ENCODE measurements at places on chromosomes 7 and 10. TPM values are rescaled to one million over a fixed set of nuclear protein-coding genes. Genes with fewer than 3 reads are reported as not detected.

Gene MPP7
- 8.6 TPM for polyA plus RNA-seq

Gene SPDYE8
- polyA plus RNA-seq: 0.92 TPM

Gene SLC13A4
- 1.6 TPM for polyA plus RNA-seq

Gene AKR1C8
- polyA plus RNA-seq: 0.16 TPM

Gene XRCC2
- polyA plus RNA-seq: 13.6 TPM

Gene DHX32
- 23.2 TPM for polyA plus RNA-seq

Gene SNCG
- polyA plus RNA-seq: 16.2 TPM

Gene CPED1
- 40.2 TPM for polyA plus RNA-seq

Gene SPDYE11
- polyA plus RNA-seq: 1.3 TPM

Gene IL6
- not detected for polyA plus RNA-seq

Gene CYP17A1
- 2.5 TPM for polyA plus RNA-seq

Gene FGFBP3
- 3.0 TPM for polyA plus RNA-seq

Gene NPFFR1
- 0.13 TPM for polyA plus RNA-seq

Gene WIPF3
- polyA plus RNA-seq: 5.2 TPM

Gene UTF1
- not detected for polyA plus RNA-seq
